M059J (cell line): ENCODE measurements at places on chromosomes 11 and 22. TPM values are rescaled to one million over a fixed set of nuclear protein-coding genes. Genes with fewer than 3 reads are reported as not detected.

DNA sequence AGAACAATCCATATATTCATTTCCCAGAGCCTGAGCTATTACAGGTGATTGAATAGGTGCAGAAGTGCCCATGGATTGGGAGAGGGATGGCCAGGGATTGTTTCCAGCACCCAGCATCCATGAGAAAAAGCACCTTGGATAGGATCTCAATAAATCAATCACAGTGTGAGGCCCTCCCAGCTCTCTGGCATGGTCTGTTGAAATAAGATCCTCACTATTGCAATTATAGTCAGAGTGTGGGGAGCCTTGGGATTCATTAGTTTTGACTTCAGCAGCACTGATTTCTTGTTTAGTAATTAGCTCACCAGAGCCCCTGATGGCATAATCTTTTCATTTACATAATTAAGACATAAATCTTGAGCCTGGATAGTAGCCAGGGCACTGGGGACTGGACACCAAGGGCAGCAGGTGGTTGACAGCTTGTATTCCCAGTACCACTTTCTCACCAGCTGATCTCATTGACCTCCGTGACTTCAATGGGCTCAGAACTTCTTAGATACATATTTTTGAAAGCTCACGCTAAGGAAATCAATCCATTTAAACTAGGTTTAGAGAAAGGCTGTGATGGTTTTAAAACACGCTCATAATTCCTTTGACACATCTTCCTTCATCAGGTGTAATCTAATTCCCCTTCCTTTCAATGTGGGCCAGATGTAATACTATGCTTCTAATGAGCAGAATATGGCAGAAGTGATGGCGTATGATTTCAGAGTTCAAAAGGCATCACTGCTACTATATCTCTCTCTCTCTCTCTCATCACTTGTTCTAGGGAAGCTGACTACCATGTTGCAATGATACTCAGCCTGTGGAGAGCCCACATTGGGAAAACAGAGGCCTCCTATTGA lies 22.1 kb upstream of the DRD2 start:
- no peak for DNase-seq

GRCh38 chr11:122229078-122229477 lies 113.1 kb upstream of the BLID start:
- peak; percentile 24 for DNase-seq

DNA sequence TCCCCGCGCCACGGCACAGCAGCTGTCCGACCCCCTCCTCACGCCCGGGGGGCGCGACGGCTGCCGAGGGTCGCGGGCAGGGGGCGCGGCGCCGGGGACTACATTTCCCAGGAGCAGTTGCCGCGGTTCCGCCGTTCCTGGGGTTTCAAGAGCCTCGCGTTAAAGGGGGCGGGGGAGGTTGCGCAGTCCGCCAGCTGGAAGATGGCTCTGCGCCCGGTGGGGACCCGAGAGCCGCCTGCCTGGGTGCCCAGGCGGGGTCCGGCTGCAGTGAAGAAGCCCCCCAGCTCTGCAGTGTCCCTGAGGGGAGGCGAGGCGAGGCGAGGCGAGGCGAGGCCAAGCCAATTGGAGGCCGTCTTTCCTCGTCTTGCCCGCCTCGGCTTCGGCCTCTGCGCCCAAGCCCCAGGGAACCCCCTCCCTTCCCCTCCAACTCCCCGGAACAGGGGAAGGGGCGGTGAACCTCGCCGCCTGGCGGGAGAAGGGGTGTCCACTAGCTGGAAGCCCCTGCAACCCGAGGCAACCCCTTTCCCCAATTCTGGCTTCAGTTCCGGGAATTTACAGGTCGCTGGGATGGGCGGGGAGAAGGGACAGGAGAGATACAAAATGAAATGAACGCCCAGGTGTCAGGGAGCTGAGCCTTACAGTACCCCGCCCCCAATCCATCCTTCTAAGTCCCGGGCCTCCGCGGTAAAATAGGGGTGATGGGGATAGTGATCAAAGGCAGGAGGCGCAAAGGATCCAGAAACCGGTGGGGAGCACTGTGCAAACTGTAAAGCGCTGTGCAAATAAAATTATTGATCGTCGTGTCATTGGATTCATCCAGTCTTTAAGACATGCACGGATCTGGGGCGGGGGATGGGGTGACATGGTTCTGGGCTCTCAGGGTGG lies 5.2 kb upstream of the GCAT start:
- no peak for DNase-seq

DNA sequence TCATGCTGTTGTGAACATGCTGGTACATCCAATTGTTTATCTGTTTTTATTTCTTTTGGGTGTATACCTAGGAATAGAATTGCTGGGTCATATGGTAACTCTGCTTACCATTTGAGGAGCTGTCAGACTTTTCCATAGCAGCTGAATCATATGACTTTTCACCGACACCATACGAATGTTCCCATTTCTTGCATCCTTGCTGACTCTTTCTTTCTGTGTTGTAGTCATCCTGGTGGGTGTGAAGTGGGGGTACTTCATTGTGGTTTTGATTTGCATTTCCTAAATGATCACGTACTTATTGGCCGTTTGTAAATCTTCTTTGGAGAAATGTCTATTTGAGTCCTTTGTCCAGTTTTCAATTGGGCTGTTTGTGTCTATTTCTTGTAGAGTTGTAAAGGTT lies 26.5 kb downstream of the ATXN10 start:
- no peak for DNase-seq

GRCh38 chr11:16902781-16903378 lies 111.3 kb downstream of the PLEKHA7 start:
- DNase-seq = peak; percentile 52

GRCh38 chr11:102316346-102316904 lies 859 bp upstream of the BIRC3 start:
- DNase-seq = no peak

GRCh38 chr22:26377170-26377830 lies 51.8 kb upstream of the ASPHD2 start:
- no peak for DNase-seq

GRCh38 chr22:42299586-42300258 lies 29.3 kb upstream of the TCF20 start:
- no peak for DNase-seq

DNA sequence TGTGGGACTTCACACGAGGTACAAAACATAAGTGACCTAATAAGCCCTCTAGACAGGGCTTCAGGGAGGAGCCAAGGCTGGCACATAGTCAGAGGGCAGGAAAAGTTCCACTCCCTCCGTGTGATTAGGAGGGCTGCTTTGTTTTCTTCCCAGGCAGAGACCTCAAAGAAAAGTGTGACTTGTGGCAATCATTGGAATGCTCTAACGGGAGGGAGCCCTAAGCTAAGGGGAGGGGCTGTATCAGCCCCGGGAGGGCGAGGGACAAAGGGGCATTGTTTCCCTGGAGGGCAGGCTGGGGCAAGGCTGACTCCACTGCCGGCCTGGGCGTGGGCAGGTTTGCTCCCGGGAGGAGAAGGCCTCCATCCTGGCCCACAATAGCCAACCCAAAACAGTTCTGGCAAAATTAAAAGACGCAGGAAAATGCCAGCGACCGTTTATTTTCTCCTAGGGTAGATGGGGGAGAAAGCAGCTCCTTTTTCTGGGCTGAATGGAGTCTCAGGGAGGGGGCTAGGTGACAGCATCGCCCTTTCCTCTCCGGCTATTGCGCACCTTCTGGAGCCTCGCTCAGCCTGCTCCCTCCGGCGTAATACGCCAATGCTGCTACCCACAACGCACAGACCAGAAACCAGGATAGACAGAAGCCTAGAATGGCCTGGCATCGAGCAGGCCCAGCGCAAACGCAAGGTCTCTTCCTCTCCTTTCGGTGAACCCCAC lies 60.2 kb downstream of the ENDOD1 start:
- peak; percentile 68 for DNase-seq

GRCh38 chr11:113896156-113896879 lies 8.3 kb upstream of the HTR3B start:
- peak; percentile 31 for DNase-seq

DNA sequence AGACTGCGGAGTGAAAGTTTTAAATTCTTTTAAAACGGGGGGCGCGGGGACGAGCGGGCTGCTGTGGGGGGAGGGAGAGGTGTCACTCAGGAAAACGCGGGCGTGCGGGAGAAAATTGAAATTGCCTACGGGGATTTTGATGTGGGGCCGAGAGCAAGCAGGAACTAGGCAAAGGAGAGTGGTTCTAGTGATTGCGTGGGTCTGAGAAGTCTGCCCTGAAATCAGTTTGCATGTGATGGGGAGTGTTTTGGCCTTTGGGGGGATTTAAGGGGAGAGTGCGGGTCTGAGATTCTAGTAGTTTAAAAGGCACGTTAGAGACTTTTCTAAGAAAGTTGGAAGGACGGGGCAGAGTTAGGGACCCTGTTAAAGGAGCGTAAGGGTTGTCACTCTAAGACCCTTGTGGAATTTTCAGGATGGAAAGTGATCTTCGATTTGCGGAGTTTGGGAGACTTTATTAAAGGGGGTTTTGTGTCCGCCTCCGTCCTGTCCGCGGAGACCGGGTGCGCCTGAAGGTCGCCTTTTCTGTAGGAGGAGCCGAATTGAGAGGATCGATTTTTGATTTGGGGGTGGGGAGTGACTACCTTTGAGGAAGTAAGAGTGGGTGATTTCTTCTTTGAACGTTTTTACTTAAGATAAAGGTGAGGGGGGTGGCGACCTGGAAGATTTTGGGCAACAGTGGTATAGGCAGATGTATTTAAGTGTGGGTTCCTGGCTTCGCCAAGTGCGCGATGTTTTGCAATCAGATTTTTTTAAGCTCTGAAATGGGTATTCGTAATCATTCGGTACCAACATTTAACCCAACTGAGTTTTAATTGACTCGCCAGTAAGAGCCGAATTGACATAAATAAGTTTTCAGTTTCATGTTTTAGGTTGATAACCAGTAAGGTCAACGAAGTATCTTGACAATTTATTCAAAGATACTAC lies 1.1 kb downstream of the EED start:
- peak; percentile 14 for DNase-seq

- no peak for DNase-seq
These were observed 16.4 kb upstream of the COX8A start for GRCh38 chr11:63958008-63958407.

DNA sequence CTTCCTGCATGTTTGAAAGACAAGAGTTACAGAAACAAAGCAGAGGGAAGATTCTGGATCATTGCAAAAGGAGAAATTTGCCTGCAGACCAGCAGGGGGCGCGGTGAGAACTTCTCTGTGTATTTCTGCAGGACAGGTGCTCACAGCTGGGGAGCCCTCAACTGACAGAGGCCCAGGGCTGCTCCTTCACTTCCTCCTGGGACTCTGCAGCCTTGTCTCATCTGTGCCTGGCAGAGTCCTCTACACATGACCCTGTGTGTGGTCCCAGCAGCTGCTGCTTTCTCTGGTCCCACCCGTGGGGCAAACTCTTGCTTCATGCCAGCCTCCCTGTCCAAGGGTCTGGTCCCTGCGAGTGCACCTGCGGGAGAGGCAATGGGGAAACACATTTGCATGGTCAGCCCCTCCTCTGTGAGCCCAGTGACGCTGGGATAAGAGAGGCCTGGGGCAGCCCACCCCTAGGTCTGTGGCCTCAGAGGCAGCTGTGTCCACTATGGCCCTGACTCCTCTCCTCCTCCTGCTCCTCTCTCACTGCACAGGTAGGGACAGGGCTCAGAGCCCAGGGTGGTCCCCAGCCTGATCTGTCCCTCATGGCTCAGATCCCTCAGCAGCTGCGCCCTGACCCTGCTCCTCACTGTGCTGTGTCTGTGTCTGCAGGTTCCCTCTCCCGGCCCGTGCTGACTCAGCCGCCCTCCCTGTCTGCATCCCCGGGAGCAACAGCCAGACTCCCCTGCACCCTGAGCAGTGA lies 43.2 kb upstream of the VPREB1 start:
- peak; percentile 26 for DNase-seq

DNA sequence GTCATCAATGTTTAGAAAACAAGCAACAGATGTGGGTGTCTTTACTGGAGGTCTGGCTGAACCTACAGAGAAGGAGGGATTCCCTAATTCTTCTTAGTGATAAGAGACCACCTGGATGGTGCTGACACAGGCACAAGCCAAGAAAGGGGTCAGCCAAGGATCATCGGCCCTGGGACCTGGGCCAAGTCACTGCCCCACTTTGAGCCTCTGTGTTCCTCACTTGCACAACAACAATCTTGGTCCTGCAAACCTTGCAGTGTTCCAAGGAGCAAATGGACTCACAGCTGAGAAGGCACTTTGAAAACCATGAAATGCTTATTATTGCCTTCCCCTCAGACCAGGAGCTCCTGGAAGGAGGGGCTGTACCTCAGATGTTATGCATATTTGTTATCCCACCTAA lies 7.0 kb upstream of the KCNE3 start:
- DNase-seq = no peak

The GAS2 gene
- 0.62 and 2.5 TPM in 2 replicates for total RNA-seq

The CECR2 gene
- not detected in 2 replicates for total RNA-seq

The C11orf87 gene
- total RNA-seq = 0.02 and 0.34 TPM in 2 replicates

The CD3D gene
- not detected in 2 replicates for total RNA-seq

The MMP8 gene
- not detected in 2 replicates for total RNA-seq
